Stromal cell of bone marrow (primary cell): ENCODE measurements at places on chromosomes 2 and 18.

GRCh38 chr2:98822301-98823164 lies 91.6 kb upstream of the MGAT4A start:
- no peak for DNase-seq

DNA sequence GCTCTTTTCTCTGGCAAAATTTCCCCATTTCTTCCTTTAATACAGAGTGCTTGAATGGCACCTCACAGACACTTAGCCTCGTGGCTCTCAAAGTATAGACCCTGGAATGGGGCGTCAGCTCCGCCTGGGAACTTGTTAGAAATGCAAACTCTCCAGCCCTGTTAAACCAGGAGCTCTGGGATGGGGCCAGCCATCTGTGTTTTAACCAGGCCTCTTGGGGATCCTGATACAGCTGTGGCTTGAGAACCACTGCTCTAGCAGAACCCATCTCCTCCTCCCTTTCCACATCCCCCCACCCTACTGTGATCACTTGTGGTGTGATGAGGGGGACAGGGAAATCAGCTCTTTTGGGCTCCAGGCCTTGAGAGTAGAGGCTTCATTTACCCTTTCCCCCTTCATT lies 15.9 kb downstream of the LTBP1 start:
- DNase-seq = no peak

GRCh38 chr2:75025216-75025615 lies 66.8 kb downstream of the POLE4 start:
- no peak for DNase-seq

DNA sequence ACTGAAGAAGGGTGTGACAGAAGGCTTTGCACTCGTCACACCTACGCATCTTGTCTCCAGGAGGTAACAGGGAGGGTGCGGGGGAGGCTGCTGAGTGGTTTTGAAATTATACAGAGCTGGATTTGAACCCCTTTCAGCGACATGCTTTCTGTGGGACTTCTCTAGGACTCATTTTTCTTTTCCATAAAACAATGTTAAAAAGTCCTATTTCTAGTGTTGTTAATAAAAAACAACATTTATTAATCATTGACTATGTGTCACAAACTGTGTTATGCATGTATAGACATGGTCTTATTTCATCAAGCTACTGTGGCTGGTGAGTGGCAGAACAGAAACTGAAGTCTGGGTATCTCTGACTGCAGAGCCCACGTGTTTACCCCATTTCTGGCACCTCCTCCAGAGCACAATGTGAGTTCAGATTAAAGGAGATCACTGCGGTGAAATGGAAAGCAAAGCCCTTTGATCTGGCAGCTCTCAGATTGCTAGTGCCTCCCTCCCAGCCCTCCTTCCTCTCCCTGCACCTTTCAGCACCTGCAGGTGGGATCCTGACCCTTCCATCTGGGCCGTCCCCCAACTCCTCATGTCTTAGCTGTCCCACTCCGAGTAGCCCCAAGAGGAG lies 315.5 kb upstream of the MYT1L start:
- no peak for DNase-seq

GRCh38 chr2:125405816-125406215 lies 1250.1 kb upstream of the GYPC start:
- DNase-seq = peak; percentile 93

DNA sequence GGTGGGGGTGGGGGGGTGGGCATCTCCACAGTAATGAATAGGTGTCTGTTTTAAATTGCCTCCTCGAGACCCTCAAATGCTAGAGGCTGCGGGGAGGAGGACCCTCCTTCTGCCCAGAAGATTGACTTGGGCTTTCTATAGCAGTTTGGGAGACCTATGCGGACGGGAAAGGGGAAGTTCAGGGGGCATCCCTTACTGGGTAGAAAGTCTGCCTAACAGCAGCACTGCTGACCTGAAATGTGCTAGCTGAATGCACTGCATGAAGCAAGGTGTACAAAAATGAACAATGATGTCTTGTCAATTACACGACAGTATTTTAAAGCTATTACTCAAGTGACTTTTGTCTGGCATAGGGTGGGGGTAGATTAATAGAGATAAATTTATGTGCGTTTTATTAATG lies 2.5 kb downstream of the DCC start:
- DNase-seq = no peak

GRCh38 chr2:10610213-10610910 lies 79.4 kb downstream of the NOL10 start:
- no peak for DNase-seq
